ENCODE measurements at places on chromosomes 2 and 18. TPM values are rescaled to one million over a fixed set of nuclear protein-coding genes. Genes with fewer than 3 reads are reported as not detected.

Gene ZNF521
- 1.8 TPM for polyA plus RNA-seq

Gene ERBB4
- polyA plus RNA-seq, result 3.9 TPM

Gene PLA2R1
- 71.9 TPM for polyA plus RNA-seq

Gene NAT8
- 1,820 TPM for polyA plus RNA-seq

Gene OTOS
- 1.5 TPM for polyA plus RNA-seq

Gene DSEL
- polyA plus RNA-seq, result 1.9 TPM

GRCh38 chr2:172957734-172958133, 117.9 kb upstream of the MAP3K20 start:
- no peak for DNase-seq

DNA sequence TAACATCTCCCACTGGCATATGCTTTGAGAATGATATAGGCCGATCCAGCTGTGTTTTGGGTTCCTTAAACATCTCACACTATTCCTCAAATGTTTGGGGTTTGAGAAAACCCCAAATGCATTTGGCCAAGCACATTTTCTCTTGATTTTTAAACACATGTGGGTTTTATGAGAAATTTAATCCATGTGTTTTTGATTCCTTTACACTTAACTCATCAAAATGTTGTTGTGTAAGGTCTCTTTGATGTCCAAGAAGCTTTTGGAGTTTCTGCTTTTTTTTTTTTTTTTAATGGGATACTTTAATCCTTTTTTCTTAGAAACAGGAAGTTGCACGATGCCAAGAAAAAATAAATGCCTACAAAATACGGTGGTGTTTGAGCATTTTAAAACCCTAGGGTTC, 339.8 kb upstream of the TCF4 start:
- DNase-seq, result no peak

DNA sequence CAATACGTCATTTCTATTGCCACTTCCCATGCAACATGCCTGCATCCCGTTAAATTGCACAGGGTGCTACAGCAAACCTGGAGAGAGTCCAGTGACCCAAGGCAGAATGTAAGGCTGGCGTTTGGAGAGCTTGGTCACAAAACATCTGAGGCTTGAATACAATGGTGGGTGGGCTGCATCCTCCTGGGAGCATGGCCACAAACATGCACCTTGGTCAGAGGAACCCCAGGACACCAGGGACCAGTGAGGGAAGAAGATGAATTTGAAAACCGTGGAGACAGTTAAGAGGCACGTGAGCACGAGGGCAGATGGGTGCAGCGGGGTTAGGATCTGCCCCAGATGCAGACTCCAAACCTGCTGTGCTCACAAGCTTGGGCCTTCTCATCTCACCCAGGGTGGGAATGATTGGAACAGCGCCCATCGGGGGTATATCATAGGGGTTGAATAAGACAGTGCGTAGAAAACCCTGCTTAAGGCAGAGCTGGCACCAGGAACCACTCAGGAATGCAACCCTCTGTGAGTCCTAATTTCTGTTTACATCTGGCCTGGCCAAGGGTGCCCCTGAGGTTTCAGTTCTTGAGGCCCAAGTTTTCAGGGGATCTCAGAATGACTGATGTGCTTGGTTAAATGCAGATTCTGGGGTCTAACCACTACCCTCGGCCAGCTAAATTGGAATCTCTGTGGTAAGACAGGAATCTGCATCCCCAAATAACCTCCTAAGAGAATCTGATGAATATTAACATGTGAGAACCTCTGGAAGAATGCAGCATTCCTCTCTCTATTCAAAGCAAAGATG, 97.2 kb downstream of the ARL4C start:
- no peak for DNase-seq

GRCh38 chr2:113962692-113963480, 73.0 kb downstream of the ACTR3 start:
- no peak for DNase-seq

DNA sequence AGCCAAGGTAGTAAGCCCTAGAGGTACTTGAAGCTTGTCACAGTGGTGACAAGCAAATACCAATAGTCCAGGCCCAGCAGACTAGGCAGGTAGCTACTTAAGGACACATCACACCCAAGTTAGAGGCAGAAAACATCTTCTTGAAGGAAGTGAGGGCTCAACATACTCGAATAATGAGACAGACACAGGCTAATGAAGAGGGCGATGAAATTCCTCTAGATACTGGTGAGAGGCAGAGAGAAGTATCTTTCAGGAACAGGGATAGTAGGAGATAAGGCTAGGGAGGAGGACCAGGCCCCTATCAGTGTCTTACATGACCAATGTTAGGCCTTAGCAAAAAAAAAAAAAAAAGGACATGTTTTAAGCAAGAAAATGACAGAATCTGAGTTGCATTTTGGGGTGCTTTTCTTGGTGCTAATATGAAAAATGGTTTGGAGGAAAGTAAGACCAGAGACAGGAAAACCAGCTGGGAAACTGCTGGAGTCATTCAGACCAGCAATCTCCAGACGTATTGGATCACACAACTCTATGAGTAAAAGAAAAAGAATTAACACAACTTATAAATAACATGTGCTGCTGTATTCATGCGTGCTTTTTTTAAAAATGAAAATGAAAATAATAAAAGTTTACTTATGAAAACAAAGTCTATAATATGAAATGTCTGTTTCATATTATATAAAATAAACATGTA, 37.7 kb downstream of the COBLL1 start:
- DNase-seq, result no peak

DNA sequence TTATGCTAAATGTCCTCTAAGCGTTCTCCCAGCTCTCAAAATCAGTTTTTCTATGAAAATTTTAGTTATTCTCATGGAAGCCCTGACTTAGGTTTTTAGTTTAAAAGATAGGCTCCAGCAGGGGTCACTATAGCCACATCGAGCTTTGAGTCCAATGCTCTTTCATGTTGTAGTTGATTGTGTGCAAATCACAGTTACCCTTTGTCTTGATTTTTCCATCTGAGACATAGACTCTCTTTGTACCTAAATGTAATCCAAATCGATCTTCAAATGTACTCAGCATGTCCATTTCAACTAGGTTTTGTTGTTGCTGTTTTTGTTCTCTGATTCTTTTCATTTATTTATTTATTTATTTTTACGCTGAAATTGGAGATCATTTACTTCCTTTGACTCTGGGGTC, 26.4 kb upstream of the MSTN start:
- peak; percentile 83 for DNase-seq

DNA sequence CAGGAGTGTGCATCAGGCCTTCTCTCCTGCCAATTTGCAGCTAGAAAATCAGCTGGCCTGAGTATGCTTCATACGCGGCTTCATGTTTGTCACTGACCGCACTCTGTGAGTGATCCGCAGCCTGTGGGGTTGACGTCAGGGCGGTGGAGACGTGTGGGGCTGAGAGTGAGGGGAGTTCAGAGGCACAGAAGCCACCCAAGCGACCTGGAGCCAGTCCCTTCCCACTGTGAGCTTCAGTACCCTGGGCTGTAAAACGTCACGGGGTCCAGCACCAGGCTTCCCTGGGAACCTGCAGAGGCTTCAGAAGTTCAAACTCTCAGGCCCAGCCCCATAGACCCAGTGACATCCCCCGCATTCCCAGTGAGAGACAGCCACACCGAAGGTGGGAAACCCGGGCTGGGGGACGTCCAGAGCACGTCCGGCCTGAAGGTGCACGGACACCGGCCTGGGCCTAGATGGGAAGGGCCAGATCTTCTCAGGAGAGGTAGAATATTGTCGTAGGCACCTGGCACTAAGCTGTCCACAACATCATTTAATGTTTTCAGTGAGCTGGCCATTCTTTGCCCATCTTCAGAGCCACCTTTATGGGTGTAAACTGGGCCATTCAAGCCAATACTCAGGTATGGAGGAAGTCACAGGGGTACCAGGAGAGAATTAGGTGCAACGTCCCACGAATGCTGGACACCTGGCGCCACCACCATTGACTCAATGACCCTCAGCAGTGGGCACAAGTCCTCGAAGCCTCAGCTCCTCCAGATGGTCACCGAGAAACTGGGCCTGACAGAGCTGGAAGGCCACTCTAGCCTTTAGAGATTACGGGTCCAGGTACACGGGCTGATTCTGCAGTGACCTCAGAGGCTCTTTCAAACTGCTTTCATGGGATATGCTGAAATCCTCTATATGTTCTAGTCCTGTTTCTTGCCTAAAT, 235.6 kb upstream of the MYT1L start:
- no peak for DNase-seq

DNA sequence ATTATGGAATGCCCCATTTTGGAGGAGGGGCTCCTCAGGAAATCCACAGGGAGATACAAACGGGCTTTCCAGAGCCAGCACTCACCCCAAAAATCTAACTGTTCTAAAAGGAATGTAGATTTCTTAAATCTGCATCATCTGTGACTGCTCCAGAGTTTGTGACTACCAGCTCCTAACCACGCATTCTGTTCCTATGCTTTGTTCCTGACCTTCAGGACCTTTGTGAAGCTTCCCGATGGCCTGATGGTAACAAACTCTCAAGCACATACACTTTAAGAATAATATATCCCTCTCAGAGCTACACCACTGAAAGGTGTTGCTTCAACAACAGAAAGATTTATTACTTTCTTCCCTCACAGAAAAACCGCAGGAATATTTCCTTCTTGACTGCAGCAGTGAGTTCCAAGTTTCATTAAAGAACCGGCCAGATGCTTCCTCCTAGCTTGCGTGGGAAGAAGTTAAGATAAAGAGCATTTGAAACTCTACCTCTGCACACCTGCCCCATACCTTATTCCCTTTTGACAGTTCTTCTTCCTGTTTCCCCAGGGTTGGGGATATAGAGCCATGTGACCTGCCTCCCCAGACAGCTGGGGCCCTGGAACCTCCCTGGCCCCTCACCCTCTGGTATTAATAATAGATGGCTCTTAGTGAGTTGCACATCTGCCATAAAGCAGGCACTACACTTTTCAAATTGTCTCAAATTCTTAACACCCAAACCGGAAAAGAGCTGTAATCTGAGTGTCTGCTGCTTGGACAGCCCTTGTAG, 40.2 kb upstream of the EML4 start:
- DNase-seq, result no peak

DNA sequence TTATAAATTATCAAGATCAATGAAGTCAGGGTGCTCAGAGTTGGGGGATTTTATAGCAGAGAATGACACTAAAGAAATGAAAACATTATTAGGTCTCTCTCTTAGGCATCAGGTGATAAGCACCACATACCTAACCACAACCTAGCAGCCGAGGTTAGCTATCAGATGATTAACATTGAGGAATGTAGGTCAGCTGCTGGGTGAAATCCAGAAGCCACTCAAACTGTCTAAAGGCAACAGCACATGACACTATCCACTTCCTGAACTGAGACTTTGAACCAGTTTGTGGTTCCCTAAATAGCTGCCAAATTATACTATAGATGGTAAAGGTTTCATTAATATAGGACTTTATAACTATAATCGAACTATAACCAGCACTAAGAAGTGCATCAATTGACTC, 4.7 kb downstream of the EPG5 start:
- DNase-seq, result no peak

DNA sequence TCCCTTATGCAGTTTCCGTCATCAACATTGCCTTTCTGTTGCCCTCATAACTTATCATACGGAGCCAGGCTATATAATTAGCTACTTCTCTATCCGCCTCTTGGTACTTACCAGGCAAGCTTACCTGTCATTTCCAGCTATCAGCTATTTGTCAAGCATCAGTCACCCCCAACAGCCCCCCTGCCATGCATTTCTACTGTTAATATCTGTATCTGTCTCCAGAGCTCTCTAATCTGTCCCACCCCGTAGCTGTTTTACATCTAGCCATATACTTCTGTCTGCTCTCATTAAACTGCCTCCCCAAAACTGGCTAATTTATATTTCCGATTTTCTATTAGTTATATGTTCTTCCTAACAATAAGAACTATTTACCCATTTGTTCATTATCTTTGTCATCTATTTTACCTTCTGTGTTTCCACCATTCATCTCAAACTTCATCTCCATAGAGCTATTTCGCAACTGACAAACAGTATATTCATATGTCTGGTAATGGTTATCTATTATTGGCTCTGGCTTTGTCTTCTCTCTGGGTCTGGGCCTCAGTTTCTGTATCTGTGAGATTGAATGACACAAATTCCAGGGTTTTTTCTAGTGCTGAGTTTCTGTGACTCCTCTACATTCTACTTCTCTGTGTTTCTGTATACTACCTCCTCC, 9.6 kb downstream of the EMX1 start:
- no peak for DNase-seq

- no peak for DNase-seq
Observed at GRCh38 chr18:37653618-37654017, 88.0 kb upstream of the CELF4 start.

DNA sequence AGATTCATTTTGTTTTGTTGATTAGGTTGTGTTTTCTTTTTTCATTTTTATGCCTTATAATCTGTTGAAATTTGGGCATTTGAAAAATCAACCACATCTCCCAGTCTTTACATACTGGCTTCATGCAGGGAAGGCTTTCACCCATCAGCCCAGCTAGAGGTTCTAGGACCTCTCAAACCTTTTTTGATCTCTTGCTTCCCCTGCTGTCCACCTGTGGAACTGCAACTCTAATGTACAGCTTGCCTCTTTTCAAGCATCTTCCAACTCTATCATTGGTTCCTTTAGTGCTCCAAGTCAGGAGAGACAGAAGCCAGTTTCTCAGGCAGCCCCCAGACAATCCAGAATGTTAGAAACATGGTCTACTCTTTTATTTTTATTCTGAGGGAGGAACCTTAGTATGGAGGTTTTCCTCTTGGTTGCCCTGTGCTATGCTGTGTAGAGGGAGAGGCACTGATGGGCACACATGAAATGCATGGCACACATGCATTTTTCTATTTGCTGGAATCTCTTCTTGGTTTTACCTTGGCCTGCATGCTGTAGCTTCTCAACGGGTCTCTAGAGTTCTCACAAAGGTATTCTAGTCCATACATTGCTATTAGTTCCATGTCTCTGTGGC, 107.2 kb upstream of the L3MBTL4 start:
- no peak for DNase-seq

DNA sequence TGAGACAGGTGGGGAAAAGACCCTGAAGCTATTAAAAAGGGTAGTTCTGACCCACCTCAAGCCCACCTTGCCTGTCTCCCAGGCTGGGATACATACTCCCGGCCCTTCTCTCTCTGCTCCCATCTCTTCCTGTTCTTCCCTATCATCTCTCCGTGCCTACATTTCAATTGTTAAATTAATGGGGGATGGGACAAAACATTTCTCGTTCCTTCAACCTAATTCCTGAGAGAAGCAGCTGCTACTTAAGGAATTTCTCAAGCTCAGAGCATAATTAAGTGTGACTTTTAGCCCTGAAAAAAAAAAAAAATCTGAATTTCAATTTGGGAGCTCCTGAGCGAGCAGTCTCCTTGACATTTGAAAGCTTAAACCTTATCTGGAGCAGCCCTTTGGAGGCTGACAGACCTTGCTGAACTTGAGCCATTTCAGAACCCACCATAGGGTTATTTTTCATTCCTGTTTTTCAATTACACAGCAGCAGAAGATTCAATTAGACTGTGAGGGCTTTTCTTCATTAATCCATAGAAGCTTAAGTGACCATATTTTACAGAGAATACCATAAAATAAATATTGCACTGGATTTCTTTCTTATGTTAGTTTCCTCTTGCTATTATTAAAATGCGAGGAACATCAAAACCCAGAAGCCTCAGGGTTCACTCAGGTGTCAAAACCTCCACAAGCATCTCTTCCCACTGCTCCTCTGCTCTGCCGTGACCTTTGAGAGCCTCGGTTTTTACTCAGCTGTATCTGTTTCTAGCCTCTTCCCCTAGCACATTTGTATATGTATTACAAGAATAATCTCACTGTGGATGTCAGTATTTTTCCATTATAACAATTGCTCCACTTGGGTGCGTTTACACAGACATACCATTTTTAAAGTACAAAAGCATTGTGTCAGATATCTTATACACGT, 125.7 kb downstream of the B3GNT2 start:
- DNase-seq, result no peak

- DNase-seq, result no peak
Observed at GRCh38 chr2:75582840-75583239, 22.1 kb upstream of the EVA1A start.

Data from kidney (tissue), 22 donors.